ENCODE measurements at places on chromosomes 5 and 9.

GRCh38 chr5:131795879-131796792, 681 bp downstream of the FNIP1 start:
- DNase-seq: peak; percentile 57

GRCh38 chr9:16575142-16575985, 295.1 kb downstream of the BNC2 start:
- no peak for DNase-seq

GRCh38 chr9:73863924-73864323, 633.2 kb upstream of the RORB start:
- DNase-seq: no peak

DNA sequence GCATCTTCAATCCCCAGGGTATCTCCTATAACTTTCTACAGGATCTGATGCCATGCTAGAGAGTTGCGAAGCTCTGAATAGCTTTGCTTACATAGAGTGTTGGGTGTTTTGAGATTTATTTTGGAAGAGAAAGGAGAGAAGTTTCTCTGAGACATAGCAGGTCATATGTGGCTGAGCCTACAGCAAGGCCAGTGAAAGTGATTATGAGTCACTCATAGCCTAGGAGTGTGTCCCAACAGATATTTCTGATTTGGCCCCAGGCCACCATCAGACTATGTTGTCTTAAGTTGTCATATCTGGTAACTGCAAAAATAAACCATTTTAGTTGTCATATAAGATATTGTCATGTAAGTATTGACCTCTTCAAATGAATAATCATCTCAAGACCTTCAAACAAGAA, 132.0 kb upstream of the RAI14 start:
- no peak for DNase-seq

- no peak for DNase-seq
These were observed 16.0 kb upstream of the ZCCHC7 start for GRCh38 chr9:37104183-37104889.
